ENCODE measurements at places on chromosomes 13 and 19.

- no peak for DNase-seq
Observed at GRCh38 chr19:2500156-2500555, 24.2 kb downstream of the GADD45B start.

DNA sequence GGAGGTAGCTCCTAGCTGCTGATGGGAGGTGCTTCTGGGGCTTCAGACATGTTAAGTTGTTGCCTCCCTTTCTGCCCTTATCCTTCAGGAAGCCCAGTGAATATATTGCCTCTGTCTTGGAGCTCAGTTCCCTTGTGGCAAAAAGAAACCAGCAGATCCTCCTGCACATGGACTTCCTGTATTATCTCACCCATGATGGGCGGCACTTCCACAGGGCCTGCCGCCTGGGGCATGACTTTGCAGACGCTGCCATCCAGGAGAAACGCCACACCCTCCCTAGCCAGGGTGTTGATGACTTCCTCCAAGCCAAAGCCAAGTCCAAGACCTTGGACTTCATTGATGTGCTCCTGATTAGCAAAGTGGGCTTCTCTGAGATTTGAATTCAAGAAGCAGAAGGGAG, 6.0 kb upstream of the CYP4F12 start:
- no peak for DNase-seq

DNA sequence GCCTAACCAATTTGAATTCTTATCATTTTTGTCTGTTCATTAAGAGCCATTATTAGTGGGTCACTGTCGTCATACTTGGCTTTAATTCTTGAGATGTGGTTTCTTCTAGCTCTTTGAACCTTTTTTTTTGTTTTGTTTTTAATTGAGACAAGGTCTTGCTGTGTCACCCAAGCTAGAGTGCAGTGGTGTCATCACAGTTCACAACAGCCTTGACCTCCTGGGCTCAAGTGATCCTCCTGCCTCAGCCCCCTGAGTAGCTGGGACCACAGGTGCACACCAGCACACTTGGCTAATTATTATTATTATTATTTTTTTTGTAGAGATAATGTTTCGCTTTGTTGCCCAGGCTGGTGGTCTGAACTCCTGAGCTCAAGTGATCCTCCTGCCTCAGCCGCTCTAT, 25.8 kb upstream of the LDLR start:
- DNase-seq = no peak

GRCh38 chr13:40660141-40660664, 6.2 kb downstream of the FOXO1 start:
- DNase-seq = no peak

DNA sequence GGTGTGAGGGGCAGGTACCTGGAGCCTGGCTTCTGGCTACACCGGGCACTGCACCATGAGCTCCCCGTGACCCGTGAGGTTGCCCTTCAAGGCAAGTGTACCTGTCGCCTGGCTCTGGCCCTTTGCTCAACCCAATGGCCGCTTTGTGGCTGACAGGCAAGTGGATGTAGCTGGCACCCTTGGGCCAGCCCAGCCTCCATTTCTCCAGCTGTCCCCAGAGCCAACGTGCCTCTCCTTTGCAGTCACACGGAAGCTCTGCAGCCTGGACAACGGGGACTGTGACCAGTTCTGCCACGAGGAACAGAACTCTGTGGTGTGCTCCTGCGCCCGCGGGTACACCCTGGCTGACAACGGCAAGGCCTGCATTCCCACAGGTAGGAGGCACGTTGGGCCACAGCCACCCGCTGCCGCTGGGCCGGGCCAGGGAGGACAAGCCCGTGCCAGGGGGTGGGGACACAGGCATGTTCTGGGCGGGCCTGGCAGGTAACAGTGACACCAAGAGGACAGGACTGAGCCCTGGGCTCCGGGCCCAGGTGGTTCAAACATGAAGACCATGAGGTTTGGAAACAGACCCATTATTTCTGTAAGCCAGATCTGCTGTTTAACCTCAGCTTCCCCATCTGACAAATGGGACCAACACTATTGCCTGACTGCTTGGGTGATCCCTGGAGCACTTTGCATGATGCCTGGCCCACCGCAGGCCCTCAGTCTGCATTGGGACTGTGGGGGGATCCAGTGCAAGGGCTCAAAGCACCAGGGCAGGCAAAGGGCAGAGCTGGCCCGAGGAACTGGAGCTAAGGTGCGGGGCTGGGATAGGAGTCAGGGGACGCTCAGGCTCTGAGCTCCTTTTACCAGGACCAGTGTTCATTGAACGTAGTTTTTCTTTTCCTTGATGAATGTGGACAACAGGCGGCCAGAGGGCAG, 17.5 kb upstream of the PROZ start:
- DNase-seq = no peak

DNA sequence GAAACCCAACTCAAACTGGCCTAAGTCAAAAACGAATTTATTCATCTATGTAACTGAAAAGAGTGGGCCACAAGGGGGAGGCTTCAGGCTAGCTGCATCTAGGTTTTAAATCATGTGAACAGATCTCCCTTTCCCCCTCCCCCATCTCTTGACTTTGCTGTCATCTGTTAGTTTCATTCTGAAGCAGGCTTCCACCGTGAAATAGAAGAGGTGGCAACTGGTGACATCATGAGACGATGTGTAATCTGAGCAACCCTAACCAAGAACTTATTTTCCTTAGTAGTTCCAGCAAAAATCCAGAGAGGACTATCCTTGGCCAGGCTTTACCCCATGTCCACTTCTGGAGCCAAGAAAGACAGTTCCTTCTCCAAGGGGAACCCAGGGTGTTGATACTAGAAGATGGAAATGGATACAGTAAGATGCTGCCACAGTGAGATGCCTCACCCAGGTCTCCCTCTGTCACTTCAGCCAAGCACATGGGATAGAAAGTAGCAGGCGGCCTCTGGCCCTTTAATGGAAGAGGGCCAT, 9.4 kb downstream of the SAMD4B start:
- no peak for DNase-seq

- no peak for DNase-seq
Observed at GRCh38 chr19:40954573-40954972, 36.5 kb upstream of the CYP2B6 start.

GRCh38 chr13:24076109-24076508, 84.4 kb upstream of the SPATA13 start:
- DNase-seq = no peak

- no peak for DNase-seq
Observed at GRCh38 chr19:2391118-2391725, 31.2 kb downstream of the TMPRSS9 start.

- no peak for DNase-seq
Observed at GRCh38 chr13:25901460-25902376, 150.1 kb downstream of the SHISA2 start.

GRCh38 chr19:7196763-7197118, 97.5 kb downstream of the INSR start:
- no peak for DNase-seq

GRCh38 chr19:40630571-40631160, 29.5 kb downstream of the LTBP4 start:
- DNase-seq = no peak

- DNase-seq = no peak
Observed at GRCh38 chr13:79642596-79642995, 161.6 kb downstream of the NDFIP2 start.

DNA sequence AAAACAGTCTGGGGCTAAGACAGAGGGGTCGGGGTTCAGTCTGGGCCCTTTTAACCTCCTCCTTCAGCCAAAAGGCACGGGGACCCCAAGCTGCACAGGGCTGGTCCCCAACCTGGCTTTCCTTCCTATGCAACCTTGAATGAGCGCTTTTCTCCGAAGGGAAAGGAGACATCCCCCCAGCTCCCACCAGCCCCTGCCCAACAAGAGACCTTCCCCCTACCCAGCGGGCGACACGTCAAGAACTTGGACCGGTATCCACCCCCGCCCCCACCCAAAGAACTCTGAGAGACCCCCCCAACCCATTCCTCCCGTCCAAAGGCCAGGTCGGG, 35.0 kb upstream of the NANOS3 start:
- DNase-seq = no peak

DNA sequence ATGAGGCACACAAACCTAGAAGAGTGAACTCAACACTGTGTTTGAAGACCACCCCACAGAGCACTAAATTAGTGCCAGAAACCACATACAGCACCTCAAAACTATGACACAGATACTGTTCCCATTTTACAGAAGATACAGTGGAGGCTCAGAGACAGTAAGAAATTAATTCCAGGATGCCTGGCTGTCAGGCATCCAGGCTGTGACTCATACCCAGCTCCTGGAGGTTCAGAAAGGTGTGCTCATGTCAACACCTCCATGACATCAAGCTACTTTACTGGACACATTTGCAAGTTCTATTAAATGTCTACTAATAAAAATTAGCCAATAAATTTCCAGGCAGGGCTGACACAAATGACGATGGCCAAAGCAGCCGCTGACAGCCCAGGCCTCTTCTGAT, 176.3 kb downstream of the ABCC4 start:
- no peak for DNase-seq

DNA sequence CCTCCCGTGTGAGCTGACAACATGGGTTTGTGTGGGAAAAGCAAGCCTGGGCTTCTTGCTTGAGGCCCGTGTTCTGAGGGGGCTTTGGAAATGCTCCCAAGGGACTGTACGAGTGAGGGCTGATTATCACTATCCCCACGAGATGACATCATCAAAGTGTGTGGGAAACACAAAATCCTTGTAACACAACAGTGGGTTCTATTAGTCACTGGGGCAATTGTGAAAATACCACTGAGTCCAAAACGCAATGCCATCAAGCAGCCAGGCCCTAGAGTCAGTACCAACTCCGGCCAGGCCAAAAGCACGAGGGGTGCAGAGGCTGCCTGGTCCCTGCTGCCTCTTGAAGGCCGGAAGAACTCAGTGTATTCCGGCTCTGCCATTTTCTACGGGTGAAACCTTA, 29.6 kb downstream of the CAPS start:
- DNase-seq = no peak

DNA sequence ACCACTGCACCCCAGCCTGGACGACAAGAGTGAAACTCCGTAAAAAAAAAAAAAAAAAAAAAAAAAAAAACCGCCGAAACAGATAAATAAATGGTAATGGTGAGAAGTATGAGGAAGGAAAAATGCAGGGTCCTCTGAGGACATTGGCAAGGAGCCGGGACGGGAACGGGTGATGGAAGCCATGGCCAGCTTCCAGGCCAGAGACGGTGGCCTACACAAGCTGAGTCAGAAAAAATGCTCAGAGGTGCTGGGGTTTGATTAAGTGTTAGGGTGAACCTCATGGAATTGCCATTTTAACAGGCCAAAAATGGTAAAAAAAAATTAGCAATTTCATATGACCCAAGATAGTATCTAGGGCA, 866 bp upstream of the ZSWIM4 start:
- no peak for DNase-seq

GRCh38 chr19:45040059-45040771, 1.4 kb downstream of the CLASRP start:
- DNase-seq = no peak

GRCh38 chr19:7926021-7926726, at the start of gene CTXN1:
Gene CTXN1 (minus strand): TSS chr19:7926135. CDS start chr19:7925538, 597 bp downstream.
- DNase-seq = peak; percentile 68

DNA sequence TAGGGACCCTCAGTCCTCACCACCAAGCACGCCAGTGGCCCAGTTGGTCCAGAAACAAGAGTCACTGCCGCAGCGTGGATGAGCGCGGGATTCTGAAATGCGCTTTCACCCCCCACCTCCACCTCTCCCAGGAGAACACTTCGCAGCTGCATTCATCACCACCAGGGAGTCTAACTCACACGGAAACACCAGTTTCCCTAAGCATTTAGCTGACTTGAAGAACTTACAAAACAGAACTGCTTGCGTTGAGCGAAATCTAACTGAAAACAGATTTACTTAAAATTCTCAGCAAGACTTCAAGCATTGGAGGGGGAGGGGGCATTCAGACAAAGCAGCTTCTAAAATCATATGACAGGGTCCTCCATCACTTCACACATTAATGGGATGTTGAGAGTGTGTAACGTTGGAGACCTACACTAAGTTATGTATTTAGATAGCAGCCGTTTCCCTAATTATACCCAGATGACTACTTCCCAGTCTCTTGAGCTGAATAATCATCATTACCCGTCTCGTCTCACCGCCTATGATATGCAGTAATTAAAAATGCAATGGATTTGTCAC, 258.2 kb upstream of the IRS2 start:
- no peak for DNase-seq

DNA sequence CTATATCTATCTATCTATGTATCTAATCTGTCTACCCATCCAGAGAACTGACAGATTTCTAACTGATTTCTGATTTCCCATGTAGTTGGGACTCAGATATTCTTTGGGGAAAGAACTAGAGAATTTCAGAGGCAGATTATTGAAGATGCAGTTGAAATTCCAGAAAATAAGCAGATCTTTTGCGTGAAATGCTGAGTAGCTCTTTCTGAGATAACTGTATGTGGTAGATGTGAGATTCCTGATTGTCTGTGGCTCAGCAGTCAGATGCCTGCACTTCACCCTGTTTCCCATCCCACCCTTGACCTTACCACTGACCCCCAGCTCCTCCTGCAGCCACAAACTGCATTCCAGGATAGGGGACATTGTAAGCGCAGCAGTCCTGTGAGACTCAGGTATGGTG, 61.5 kb downstream of the DGKH start:
- no peak for DNase-seq

GRCh38 chr13:97124915-97125809, 97.0 kb upstream of the MBNL2 start:
- no peak for DNase-seq

DNA sequence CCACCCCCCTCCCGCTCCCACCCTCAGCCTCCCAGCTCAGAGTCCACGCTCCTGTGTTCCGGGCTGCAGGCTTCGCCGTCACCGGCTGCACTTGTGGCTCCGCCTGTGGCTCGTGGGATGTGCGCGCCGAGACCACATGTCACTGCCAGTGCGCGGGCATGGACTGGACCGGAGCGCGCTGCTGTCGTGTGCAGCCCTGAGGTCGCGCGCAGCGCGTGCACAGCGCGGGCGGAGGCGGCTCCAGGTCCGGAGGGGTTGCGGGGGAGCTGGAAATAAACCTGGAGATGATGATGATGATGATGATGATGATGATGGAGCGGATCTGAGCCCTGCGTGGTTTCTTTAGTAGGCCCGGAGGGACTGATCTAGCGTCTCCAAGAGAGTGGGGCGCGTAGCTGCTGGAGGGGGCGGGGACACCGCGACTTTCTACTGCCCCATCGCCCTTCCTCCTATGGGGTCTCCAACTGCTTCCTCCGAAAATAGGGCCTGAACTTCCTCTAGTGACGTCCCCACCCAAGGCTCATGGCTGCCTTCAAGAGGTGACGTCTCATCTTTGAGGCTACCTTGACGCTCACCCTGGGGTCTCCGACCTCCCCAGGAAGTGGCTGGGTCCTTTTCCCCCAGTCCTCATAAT, 1.4 kb downstream of the RETN start:
- no peak for DNase-seq

Data from effector CD8-positive, alpha-beta T cell (primary cell).